ENCODE measurements at places on chromosomes 2 and 18.

DNA sequence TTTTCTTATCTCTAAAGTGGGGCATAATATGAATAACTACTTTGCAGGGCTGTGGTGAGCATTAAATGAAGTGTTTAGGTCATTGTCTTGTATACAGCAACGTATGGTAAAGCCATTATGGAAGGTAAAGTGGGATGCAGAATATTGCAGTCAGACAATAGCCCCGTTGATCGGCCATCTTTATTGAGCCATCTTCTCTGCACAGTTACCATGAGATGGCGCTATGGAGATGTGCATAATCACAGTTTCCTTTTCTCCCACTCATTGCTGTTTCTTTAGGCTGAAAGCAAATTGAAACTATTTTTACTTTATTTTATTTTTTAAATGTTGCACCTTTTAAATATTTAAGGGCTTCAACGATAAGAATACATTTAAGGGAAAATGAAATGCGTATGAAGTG is 108.9 kb downstream of the THSD7B start:
- no peak for DNase-seq

- no peak for DNase-seq
Observed at GRCh38 chr2:62565309-62565908, 59.4 kb upstream of the TMEM17 start.

DNA sequence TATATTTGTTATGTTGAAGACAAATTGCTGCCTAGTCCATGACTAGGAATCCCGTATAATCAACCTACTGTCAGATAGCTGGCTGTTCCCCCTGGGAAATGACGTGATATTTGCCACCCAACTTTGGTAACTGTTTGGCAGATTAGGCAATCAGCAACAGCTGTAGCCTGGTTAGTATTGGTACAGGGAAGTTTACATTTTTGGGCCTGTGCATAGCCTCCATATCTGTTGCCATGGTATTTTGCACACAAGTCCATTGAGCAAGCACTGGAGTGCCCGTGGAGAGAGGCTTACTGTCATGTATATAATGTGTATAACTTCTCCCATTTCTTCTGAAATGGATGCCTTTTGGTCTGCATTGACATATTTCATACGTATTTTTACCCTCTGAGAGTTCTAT is 27.7 kb downstream of the BIRC6 start:
- DNase-seq, result no peak

- DNase-seq, result no peak
Observed at GRCh38 chr2:45788401-45788800, 136.9 kb downstream of the PRKCE start.

DNA sequence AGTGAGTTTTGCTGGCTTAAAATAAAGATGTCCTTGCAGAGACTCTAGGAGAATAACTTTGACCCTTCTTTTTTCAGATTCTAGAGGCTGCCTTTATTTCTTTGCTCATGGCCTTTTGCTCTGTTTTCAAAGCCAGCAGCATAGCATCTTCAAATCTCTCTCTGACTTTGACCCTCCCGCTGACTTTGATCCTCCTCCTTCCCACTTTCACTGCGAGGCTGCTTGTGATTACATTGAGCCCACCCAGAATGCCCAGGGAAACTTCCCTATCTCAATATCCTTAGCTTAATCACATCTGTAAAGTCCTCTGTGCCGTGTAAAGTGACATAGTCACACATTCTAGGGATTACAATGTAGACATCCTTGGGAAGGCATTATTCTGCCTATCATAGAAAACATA is 23.9 kb downstream of the TACR1 start:
- DNase-seq, result no peak

DNA sequence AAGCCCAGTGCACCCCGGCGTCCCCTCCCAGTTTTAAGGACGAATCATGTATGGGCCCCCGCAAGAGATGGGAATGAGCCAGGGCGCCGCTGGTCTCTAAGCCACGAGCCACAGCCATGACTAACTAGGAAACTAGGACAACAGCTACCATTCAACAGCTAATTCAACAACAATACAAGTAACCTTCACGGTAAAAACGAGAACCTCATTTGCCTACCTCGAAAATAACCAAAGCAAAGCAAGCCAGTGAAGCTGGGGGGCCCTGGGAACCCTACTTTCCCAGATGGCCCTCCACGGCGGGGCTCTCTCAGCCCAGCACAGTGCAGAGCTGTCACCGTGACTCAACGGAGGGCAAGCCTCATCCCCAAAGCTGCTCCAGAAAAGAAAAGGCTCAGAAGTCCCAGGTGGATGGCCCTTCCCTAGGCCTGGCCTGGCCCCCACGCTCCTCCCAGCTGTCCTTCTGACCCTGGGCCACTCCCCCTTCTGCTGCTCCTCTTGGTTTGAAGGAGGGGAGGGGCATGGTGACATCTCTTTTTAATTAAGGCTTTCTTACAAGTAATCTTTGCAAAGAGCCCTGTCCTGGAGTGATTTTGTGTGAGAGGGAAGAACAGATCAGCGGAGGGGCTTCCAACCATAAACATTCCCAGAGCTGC is 126.3 kb downstream of the HDAC4 start:
- no peak for DNase-seq

GRCh38 chr18:62763101-62763521 is 47.8 kb downstream of the PHLPP1 start:
- no peak for DNase-seq

DNA sequence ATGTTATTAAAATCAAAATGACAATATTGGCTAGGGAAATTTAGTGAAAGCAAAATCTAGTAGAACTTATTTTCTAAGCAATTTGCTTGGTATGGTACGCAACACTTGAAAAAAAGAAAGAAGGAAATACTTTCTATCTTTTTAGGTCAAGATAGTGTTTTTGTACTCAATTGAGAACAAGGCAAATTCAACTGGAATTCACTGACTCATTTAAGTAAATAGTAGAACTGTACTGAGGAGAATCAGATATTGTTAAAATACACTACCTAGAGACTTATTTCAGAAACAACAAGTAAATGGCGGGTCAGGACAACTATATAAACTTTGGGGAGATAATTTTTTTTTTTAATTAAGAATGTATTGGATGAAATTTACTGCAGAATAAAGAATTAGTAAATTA is 18.9 kb downstream of the ZRANB3 start:
- no peak for DNase-seq

- no peak for DNase-seq
Observed at GRCh38 chr2:23669413-23670244, 257.3 kb downstream of the ATAD2B start.

DNA sequence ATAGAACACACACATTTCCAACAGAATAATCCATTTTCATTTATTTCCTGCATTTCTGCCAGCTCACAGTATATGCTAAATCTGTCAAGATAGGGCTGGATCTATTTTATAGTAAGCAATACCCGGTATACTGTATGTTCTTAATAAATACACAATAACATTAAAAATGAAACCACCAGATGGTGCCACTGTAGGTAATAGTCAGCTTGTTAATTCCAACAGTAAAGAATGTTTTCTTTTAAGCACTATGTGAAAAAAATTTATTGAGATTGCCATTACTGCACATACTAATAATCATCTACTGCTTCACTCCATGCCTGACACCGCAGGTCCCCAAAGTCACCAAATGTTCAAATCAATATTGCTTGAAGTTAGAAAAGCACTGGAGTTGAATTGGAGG is 131.5 kb upstream of the PGAP1 start:
- no peak for DNase-seq

DNA sequence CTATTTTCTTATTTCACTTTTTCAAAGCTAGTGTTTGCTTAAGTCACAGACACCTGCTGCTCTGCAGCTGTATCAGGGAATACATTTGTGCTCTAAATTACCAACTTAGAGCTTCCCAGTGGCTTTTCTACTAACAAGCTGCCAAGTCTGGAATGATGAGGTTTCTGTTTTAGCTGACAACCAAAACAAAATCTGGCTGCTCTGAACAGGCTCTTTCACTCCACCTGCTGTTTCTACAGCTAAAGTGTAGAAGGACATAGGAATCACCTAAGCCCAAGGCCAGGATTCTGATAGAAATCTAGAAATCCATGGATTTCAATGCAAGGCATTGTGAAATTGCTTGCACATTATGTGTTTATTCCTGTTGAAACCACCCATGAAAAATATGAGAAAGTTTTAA is 201.2 kb downstream of the SUCLG1 start:
- DNase-seq, result no peak

DNA sequence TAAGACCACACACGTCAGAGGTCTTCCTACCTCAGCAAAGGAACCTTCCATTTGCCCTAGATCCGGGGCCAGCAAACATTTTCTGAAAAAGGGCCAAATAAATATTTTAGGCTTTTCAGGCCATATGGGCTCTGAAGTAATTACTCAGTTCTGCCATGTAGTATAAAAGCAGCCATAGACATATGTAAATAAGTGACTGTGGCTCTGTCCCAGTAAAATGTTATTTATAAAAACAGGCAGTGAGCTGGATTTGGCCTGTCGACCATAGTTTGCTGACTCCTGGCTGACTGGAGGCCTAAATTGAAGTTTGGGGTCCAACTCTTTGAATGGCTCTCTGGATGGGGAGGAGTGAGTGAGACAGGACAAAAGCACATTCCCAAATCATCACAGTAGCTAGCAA is 49.5 kb downstream of the ABCB11 start:
- DNase-seq, result no peak

- no peak for DNase-seq
Observed at GRCh38 chr2:187614756-187615155, 60.5 kb upstream of the TFPI start.

- no peak for DNase-seq
Observed at GRCh38 chr2:156098506-156098905, 234.0 kb downstream of the NR4A2 start.

DNA sequence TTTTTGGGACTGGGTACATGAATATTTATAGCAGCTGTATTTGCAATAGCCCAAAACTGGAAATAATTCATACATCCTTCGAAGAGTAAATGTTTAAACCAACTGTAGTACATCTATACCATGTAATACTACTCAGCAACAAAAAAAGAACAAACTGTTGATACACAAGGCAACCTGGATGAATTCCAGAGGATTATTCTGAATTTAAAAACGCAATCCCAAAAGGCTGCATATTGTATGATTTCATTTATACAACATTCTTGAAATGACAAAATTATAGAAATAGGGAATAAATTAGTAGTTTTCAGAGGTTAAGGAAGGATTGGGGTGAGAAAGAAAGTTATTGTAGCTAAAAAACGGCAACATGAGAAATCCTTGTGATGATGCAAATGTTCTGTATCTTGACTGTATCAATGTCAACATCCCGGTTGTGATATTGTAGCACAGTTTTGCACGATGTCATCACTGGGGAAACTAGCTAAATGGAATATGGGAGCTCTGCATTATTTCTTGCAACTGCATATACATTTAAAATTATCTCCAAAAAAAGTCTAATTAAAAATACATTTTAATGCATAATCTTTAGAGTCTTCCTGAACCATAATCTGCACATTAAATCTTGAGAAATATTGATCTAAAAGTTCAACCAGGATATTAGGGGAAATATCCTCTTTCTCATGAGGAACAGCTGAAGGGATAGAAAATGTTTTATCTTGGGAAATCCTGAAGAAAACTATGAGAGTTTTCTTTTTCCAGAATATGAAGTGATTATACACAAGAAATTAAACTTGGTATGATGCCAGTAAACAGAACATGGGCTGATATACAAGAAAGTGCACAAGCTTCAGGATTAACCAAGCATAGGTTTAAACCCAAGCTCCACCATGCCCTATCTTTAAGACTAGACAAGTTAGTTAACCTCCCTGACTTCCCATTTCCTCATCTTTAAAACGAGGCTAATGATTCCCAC is 21.9 kb downstream of the EVA1A start:
- DNase-seq, result no peak

- no peak for DNase-seq
Observed at GRCh38 chr18:48229552-48229981, 179.6 kb downstream of the ZBTB7C start.

GRCh38 chr2:24199968-24200590 is 25.2 kb downstream of the FAM228A start:
- DNase-seq, result no peak

- no peak for DNase-seq
Observed at GRCh38 chr2:118665784-118666529, 181.5 kb downstream of the EN1 start.

Data from stimulated activated CD4-positive, alpha-beta T cell treated with anti-CD3 and anti-CD28 coated beads, Interleukin-1b, Interleukin-23, amount 100 ng/mL, for 4 hours (primary cell).